ENCODE measurements at places on chromosomes 2 and 18.

- peak; percentile 33 for DNase-seq
Observed at GRCh38 chr2:163077241-163077640, 238.7 kb upstream of the KCNH7 start.

- no peak for DNase-seq
Observed at GRCh38 chr2:212520340-212520739, 18.3 kb downstream of the ERBB4 start.

- DNase-seq, result no peak
Observed at GRCh38 chr2:31057691-31058090, 80.5 kb downstream of the GALNT14 start.

GRCh38 chr2:169109502-169110409, 40.4 kb downstream of the DHRS9 start:
- DNase-seq, result peak; percentile 25

DNA sequence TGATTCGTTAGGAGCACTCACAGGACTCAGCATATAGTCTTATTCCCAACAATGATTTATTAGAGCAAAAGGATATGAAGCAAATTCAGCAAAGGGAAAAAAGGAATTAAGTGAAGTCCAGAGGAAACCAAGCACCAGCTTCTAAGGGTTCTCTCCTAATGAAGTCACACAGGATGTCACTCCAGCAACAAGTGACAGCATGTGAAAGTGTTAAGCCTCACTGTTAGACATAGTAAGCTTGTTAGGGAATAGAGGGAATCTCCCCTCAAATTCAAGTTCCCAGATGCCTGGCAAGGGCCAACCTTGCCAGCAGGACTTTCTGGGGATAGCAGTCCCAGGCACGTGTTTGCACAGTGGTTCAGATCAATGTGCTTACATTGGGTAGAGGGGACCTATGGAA, 4.4 kb upstream of the SLC30A6 start:
- DNase-seq, result no peak

DNA sequence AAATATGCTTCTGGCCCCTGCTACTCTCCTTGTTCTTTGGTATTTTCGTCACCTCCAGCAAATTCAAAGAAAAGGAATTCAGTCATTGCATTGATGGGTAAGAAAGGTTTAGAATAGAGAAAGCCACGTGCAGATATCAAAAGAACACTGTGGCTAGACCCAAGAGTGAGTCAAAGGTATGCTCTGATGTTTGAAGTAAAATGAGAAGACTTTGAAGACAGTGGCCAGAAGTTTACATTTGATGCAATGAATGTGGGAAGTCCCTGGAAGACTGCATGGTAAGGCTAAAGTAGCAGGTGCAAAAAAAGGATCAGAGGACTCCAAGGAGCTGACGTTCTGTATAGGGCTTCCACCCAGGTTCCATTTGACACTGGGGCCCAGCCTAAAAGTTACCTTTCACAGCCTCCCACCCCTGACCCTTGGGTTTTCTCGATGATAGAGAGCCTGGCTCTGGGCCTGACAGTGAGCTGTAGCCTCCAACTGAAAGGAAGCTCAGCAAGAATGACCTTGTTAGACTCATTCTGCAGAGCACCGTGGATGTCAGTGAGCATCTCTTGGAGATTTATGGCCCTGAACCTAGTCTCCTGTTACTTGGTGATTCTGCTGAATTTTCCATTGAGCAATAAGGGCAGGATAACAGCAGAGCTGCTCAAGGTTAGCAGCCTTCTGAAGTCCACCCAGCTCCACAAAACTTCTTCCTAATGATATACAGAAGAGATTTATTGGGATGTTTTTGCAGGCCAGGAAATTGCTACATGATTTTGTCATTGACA, 223.7 kb upstream of the RBBP8 start:
- no peak for DNase-seq

GRCh38 chr2:135245071-135245470, 193.0 kb downstream of the RAB3GAP1 start:
- no peak for DNase-seq

DNA sequence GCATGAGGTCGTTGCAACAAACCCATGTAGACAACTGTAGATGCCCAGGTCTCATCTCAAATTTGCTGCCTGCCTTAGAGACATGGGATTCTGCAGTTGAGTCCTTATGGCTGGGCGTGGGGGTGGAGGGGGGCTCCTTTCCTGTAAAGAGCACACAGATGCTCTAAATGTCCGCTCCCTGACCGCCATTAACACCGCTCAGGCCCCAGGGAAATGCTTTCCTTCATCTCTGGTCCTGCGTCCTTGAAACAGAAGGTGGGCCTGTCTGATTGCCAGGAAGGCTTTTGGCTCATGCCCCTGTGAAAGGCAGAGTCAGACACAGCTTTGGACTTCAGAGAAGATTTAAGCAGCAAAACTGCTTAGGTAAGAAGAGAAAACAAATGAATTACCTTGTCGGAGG, 25.7 kb downstream of the GPR39 start:
- DNase-seq, result no peak

DNA sequence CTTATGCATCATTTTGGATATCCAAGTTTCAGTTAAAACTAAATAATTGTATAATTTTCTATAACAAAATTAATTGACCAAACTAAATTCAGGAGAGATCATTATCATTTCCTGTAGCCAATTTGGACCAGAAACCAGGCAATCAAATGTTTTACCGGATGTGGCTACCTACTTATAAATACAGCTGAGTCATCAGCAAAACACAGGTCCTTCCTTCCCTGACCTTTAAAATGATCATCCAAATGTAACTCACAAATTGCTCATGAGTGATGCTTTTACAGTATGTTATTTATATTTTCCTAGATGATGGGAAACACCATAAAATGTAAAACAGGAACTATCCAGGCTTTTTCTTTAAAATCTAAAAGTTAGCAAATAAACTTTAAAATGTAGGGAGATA, 133.7 kb downstream of the CBLN2 start:
- no peak for DNase-seq

GRCh38 chr2:226758921-226759640, 40.5 kb downstream of the IRS1 start:
- DNase-seq, result no peak

DNA sequence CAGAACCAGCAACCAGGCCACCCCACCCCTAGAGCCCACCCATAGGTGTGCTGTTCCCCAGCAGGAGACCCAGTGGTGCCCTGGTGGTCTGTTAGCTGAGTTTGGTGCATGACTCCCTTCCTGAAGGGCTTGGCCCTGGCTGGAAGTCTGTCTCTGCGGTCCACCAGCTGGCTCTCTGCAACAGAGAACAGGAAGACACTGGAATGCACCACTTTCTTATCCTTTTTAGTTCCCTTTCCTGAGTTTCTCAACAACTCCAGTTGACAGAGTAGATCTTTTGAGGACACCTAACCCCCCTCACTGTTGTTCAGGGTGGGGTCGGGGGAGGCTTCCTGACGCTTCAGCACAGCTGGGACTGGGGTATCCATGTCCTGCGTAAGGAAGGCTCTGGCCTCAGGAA, 11.9 kb upstream of the RPL37A start:
- no peak for DNase-seq

DNA sequence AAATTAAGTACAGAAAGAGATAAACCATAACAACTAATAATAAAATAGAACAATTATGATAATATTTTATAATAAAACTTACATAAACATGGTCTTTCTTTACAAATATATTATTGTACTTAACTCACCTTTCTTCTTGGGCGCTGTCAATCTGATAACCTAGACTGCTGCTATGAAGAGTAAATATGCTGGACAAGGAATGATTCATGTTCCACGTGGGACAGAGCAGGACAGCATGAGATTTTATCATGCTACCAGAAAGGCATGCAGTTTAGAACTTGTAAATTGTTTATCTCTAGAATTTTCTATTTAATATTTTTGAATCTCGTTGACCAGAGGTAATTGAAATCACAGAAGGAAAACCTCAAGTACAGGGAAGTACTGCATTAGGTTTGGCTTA, 210.7 kb downstream of the ANKRD30B start:
- no peak for DNase-seq

GRCh38 chr2:100655446-100655845, 92.7 kb downstream of the PDCL3 start:
- no peak for DNase-seq

GRCh38 chr2:85788603-85789002, 34.8 kb downstream of the ATOH8 start:
- DNase-seq, result no peak

- no peak for DNase-seq
Observed at GRCh38 chr2:3101016-3101942, 276.3 kb downstream of the EIPR1 start.

Measured in iPS DF 19.7 (cell line).